Right cardiac atrium (tissue), 5 donors: ENCODE measurements at places on chromosomes 16 and 17. TPM values are rescaled to one million over a fixed set of nuclear protein-coding genes. Genes with fewer than 3 reads are reported as not detected.

The CLEC18B gene
- 0.11 TPM for polyA plus RNA-seq

The KCNH4 gene
- 0.14 TPM for polyA plus RNA-seq

The GRAP gene
- 2.3 TPM for polyA plus RNA-seq

DNA sequence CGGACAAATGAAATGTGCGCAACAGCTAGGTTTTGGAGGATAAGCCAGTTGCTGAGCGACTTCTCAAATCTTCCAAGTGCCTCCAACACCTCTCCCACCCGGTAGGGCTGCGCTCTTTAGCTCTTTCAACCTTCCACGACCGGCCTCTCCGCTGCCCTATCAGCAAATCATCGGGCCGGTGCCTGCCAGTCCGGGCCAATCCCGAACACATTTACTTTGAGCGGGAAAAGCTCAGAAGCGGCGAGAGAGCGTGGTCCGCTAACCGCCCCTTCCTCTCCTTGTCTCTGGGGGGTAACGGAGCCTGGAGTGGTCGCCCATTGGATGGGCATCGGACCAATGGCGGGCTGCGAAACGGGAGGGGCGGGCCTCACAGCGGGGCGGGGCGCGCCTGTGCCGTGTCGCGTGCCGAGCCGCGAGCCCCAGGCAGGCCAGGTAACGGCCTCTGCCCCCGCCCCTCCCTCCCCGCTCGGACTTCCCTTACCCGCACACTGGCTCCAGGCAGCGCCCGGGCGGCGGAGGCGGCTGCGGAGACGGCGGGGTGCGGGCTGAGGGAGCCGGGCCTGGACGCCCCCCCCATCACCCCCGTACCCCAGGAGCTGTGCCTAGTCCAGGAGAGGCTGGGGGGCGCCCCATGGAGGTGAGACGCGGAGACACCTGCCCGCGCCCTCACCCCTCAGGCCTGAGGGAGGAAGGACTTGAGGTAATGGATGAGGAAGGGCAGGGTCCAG is at the start of gene MEIOC:
Gene MEIOC (plus strand): TSS at position 486 of the 728 bp plus-strand sequence. CDS start 146 bp downstream, at position 632.
- DNase-seq: no peak

The PRAC1 gene
- not detected for polyA plus RNA-seq

The SOST gene
- polyA plus RNA-seq: 1.6 TPM

The SEC14L1 gene
- 39.6 TPM for polyA plus RNA-seq

DNA sequence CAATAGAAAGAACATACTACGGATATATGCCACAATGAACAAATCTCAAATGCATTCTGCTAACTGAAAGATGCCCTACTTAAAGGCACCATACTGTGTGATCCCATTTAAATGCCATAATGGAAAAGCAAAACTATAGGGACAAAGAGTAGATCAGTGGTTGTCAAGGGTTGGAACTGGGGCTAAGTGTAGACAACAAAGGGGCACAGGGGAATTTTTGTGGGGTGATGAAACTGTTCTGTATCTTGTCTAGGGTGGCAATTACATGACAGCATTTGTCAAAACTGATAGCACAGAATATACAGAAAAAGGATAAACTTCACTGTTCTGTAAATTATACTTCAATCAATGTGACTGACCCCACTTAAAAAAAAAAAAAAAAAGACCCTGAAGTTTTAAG is 17.7 kb downstream of the GFOD2 start:
- DNase-seq: no peak

- peak; percentile 73 for DNase-seq
Measured at GRCh38 chr17:59331929-59332748, 684 bp downstream of the YPEL2 start.

The ERAL1 gene
- polyA plus RNA-seq: 29.3 TPM

GRCh38 chr16:73480381-73480780 is 432.5 kb upstream of the ZFHX3 start:
- no peak for DNase-seq

- DNase-seq: no peak
Measured at GRCh38 chr16:25832291-25832690, 140.5 kb downstream of the HS3ST4 start.

- DNase-seq: peak; percentile 83
Measured at GRCh38 chr17:75707079-75707571, 14.1 kb upstream of the ITGB4 start.

The SOX15 gene
- polyA plus RNA-seq: 7.0 TPM

DNA sequence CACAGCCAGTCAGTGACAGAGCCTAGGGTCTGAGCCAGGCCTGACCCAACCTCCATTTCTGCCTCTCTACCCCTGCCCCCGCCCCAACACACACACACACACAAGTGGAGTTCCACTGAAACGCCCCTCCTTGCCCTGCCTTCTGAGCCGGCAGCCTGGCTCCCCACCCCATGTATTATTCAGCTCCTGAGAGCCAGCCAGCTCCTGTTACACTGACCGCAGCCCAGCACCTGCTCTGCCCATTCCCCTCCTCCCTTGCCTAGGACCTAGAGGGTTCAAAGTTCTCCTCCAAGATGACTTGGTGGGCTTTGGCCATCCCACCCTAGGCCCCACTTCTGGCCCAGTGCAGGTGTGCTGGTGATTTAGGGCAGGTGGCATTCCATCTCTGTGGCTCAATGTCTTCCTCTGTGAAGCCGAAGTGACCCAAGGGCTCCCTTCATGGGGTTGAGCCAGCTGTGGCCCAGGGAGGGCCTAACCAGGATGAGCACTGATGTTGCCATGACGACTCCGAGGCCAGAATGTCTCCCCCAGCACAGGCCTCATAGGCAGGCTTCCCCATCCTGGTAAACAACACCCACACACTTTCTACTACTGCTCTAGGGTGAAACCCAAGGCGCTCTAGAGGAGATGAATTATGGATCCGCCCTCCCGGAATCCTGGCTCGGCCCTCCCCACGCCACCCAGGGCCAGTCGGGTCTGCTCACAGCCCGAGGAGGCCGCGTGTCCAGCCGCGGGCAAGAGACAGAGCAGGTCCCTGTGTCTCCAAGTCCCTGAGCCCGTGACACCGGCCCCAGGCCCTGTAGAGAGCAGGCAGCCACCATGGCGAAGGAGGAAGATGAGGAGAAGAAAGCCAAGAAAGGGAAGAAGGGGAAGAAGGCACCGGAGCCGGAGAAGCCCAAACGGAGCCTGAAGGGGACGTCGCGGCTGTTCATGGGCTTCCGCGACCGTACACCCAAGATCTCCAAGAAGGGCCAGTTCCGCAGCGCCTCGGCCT is 9.7 kb downstream of the MYO15A start:
- peak; percentile 33 for DNase-seq

The FOXK2 gene
- polyA plus RNA-seq: 19.9 TPM
